ENCODE measurements at places on chromosomes 13 and 19.

DNA sequence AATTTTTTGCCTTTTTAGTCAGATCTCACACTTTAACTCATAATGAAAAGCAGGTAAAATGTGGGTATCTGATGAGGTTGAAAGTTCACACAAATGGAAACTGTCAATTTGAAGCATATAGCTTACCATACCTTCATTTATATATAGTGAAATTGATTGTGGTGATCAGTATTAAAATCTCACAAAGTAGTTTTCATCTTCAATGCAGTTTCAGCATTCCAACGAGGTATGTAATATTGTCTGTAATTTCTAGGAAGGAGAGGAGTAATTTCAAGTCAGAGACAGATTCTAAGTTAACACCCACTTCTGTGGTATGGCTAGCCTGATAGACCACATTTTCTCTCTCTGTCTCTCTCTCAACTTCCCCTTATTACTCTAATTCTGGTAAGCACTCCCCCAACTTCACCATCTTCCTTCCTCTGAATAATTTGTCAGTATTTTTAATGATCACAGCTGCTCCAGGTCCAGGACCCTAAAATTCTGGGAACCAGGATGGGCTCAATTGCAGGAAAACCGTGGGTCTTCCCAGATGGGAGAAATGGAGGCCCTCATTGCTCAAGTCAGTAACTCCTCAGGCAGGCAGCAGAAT, 455.7 kb downstream of the FGF9 start:
- DNase-seq: no peak

DNA sequence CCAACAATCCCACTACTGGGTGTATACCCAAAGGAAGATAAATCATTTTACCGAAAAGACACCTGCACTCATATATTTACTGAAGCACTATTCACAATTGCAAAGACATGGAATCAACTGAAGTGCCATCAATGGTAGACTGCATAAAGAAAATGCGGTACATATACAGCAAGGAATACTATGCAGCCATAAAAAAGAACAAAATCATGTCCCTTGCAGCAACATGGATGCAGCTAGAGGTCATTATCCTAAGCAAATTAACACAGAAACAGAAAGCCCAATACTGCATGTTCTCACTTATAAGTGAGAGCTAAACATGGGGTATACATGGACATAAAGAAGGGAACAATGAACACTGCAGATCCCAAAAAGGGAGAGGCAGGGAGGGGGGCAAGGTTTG, 2.7 kb upstream of the ZNF507 start:
- no peak for DNase-seq

DNA sequence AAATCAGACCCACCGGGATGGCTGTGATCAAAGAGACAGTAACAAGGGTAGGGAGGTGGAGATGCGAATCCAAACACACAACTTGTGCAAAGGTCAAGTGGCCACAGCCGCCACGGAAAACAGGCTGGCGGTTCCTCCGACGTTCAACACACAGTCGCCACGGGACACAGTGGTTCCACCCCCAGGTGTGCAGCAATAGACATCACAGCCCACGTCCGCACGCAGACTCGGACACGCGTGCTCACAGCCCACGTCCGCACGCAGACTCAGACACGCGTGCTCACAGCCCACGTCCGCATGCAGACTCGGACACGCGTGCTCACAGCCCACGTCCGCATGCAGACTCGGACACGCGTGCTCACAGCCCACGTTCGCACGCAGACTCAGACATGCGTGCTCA, 70.1 kb downstream of the RASA3 start:
- no peak for DNase-seq

DNA sequence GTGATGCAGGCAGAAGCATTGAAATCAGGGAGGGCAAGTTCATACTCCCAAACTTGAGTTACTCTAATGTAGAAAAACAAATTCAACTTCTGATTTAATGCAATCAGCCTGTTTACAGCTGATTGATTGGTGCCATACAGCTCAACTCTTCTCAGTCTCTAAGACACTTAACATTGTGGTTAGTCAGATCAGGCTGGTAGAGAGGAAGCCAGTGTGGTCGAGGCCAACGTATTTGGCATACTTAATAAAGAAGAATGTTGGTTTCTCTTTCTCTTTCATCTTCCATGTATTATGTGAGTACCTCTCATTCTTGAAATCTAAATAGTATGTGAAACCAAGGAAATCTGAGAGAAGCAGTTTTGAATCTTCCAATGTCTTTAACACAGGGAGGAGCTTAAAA, 255.0 kb upstream of the SLITRK1 start:
- DNase-seq: no peak

DNA sequence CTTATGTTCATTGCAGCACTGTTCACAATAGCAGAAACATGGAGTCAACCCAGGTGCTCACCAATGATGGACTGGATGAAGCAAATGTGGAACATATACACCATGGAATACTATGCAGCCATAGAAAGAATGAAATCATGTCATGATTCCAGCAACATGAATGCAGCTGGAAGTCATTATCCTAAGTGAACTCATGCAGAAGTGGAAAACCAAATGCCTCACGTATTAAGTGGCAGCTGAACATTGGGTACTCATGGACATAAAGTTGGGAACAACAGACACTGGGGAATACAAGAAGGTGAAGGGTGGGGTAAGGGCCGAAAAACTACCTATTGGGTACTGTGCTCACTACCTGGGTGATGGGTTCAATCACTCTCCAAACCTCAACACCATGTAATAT, 915.9 kb downstream of the UQCRFS1 start:
- no peak for DNase-seq

- DNase-seq: no peak
Measured at GRCh38 chr19:28386470-28386869, 826.5 kb downstream of the UQCRFS1 start.

DNA sequence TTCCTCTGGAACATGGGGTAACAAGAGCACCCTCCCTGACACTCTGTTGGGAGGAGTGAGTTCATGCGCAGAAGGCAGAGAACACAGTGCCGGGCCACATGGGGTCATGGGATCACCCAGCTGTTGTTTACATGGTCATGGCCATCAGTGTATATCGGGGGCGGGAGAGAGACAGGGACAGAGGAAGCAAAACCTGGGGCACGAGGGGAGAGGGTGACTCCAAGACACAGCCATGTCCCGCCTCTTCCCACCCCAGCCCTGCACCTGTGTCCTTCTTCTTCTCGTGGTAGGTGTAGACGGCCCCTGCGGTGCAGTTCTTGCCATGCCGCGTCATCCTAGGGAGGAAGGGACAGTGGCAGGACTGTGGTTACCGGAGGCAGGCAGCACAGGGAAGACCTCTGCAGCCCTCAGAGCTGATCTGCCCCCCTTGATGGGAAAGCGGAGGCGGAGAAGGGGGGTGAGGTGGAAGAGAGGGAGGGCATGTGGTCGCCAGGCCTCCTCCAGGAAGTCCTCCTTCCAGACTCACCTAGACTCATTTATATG, 19.9 kb downstream of the NOSIP start:
- no peak for DNase-seq

DNA sequence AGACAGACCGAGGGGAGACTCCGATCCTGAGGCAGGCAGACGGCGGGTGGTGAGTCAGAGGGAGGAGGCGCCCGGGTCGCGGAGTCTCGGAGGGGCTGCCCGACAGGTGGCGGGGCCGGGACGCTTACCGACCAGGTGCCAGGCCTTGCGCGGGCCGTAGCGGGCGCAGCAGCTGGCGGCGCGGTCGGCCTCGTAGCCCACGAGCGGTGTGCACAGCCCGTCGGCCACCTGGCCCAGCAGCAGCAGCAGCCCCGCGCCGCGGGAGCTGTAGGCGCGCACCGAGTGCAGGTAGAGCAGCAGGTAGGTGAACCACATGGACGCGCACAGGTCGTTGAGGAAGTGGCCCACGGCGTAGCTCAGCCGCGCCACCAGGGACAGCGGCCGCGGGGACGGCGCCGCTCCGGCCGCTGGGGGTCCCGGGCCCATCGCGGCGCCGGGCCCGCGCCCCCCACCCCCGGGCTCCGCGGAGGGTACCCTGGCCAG, 367 bp downstream of the MFSD12 start:
- no peak for DNase-seq

DNA sequence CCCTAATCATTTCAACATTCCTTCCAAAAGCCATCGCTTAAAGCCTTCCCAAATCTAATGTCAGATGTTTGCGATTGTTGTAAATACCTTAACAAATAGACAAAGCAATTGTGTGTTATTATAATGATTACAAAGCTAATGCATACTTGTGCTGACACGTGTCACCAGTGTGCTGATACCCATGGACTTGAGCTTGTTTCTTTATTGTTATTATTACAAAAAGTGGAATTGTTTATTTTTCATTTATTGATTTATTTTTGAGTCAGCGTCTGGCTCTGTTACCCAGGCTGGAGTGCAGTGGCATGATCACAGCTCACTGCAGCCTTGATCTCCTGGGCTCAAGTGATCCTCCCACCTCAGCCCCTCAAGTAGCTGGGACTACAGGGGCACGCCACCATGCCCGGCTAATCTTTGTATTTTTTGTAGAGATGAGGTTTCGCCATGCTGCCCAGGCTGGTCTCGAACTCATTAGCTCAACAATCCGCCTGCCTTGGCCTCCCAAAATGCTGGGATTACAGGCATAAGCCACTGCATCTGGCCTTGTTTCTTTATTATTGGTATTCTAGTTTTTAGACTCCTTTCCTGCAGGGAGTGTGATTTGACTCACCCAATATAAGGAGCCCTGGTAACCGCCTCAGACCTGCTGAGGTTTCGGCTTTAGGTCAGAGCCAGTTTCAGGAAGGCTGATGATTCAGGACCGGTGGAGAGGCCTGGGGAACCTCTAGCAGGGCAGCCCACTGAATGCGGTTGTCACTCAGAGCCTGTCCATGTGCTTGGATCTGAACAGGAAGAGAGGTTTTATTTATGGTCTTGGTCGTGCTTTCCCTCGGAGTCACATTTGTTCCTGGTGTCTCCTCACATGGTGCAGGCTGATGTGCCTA, 2.1 kb upstream of the FBXO17 start:
- DNase-seq: no peak

DNA sequence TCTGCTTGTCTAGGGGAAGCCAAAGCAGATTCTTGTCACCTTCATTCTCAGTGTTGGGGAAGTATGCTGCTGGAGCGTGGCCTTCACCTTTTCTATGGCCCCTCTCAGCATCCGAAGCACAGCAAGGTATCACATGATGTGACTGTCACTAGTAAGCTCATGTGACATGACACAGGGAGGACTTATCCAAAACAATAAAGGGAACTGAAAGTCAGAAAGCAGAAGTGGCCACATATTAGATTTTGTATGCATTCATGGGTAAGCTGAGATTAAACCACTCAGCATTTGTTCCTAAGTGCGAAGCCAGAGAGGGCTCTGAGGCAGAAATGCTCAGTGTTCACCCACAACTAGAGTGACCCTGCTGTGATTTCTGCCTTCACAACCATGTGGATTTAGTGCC, 72.8 kb upstream of the PCDH8 start:
- no peak for DNase-seq

- no peak for DNase-seq
Measured at GRCh38 chr19:32830231-32831014, 39.1 kb downstream of the SLC7A9 start.

- DNase-seq: no peak
Measured at GRCh38 chr13:23399347-23399746, 34.2 kb downstream of the SACS start.

DNA sequence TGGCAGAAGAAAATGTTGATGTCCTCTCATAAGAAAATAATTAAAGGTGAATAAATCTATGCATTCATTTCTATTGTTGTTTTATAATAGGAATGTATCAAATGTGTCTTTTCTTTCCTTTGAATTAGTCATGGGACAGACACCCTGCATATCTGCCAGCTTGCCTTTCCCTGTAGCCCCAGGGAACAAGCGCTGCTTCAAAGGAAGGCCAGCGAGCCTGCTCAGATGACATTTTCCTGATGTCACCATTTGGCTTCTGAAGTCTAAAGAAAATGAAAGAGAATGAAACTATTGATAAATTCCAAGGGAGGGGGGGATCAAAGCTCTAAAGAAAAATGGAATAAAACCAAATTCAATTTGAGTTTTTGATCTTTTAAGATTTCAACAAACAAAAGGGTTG, 574.8 kb downstream of the IRS2 start:
- no peak for DNase-seq

GRCh38 chr13:74128156-74128767, 5.9 kb downstream of the KLF12 start:
- no peak for DNase-seq

DNA sequence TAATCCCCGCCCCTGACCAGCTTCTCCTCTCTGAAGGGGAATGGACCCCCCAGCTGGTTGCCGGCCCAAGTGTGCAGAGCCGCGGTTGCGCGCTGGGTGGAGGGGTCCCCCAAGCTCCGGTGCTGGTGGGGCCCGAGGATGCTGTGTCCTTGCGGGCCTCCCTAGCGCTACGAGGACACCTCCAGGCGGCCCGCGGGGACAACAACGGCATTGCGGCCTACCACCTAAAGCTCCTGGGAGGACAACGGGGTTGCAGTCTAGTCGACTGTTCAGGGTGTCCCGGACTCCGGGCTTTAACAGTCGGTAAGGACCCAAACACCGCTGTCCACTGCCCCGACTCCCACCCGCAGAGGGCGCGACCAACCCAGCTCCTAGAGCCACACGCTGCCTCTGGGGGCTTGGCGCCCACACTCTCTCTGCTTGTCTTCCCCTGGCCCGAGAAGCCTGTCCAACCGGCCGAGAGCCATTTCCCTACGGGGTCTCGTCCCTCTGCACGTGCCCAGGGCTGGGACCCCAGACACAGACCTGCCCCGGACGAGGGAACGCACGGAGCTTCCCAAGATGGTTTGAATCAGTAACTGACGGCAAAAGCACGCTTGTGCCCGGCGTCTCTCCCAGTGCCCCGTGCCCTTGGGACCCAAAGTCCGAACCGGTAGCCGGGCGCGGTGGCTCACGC, 927 bp upstream of the SDHAF1 start:
- DNase-seq: no peak

- no peak for DNase-seq
Measured at GRCh38 chr19:35136977-35137702, 1.5 kb upstream of the FXYD1 start.

GRCh38 chr19:19487077-19487949, 28.0 kb downstream of the TSSK6 start:
- no peak for DNase-seq

DNA sequence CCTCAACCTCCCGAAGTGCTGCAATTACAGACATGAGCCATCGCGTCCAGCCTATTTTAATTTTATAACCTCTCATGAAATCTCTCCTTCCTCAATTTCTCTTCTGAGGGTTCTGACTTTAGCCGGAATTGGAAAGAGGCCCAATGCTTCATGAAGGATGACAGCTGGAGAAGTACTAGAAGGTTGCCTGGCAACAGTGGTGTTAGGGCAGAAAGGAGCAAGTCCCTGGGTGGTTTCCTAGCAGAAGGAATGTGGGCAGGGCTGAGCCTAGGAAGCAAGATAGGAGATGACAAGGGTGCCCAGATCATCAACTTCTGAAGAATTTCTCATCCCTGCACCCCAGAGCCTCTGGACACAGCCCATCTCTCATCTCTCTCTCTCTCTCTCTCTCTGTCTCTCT, 25.8 kb downstream of the CACNG6 start:
- DNase-seq: no peak
